ENCODE measurements at places on chromosomes 1 and 21.

DNA sequence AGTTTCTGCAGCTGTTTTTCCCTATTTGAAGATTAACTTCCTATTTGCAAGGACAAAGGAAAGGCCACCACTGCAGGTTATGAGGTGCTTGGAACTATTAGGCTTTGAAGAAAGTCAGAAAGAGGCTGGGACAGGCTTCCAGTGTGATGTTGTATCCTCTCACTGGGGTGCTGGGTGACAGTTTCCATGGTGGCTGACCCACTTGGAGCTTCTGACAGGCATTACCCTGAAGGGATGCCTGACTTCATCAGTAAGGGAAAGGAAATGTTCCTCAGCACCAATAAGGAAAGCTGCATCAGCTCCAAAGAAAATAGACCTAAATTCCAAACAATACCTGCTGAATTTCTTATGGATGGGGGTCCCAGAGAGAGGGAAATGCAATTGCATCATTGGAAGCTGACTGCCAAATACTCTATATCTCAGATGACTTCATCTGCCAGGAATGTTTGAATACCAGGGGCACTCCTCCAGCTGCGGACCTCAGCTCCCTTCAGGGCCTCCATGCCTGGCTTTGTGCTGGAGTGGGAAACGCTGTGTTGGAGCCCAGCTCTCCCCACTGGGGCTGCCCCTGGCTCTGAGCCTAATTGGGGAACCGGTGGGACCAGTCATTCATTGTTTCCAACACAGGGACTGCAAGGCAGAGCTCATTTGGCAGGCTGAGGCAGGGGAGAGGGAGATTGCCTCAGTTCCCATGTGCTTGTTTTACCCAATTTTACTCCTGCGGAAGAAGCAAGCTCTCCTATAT, 76.6 kb downstream of the RGL1 start:
- DNase-seq, result no peak

DNA sequence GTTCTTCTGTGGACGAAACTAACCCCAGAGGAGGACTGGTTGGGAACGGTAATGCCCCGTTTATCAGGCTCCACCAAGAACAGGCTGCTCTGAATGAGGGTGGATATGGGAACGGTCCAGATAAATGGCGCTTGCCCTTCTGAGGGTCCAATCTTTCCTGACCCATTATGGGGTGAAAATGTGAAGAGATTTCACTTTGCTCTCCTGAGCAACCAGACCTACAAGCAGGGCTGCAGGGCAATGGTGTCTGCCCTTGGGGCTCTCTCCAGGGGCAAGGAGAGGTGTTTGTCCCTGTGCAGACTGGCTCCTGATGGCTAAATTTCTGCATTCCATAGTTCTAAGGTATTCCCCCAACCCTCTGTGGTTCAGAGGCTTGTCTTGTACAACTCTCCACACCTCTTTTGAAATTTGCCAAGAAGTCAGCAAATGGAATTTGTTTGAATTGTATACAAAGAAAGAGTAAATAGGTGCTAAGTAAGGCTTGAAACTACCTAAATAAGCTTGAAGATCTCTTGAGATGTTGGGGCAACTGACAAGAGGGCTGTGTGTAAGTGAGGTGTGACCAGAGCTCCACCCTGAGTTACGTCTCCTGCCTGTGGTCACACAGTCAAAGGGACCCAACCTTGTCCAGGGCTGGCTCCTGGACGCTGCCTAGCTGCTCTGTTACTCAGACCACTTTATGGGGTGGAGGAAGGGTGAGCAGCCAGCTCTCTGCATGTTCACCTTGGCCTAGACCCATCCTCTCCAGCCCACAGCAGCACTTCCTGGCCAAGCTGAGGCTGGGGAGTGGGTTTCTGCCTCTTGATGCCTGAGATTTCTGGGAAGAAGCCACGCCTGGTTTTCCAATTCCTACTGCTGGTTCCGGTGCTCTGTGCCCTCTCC, 24.8 kb downstream of the SLC2A1 start:
- DNase-seq, result no peak

DNA sequence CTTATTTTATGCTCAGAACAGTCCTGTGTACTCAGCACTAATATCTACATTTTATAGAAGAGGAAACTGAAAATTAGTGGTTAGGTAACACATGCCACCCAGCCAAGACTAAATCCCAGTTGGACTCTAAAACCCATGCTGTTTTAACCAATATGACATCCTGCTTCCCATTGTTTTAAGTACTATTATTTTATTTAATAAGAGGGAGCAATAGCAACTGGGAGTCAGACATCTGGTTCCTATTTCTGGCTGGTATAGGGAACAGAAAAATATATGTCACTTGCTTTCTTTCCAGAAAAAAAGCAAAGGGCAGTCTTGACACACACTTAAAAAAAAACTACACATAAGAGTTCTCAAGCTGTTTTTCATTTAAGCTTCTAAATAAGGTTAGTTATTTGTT, 11.9 kb downstream of the KLHL12 start:
- DNase-seq, result no peak

DNA sequence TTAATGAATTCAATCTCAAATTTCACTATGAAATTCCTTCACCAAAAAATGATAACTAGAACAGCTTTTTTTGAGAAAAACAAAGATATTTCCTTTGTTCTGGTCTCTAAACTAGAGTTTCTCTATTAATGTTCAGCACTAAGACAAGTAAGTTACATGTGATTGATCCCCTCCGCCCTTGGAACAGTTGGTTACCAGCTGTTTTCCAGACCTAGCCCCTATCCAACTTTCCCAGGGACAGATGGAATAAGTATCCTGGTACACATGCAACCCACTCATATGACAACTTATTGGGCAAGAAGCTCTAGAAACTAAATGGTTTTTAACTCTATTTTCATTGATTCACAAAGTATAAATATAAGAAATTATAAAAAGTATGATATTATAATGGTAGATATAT, 140.4 kb downstream of the COP1 start:
- DNase-seq, result no peak

GRCh38 chr1:23533246-23534023, 2.4 kb upstream of the E2F2 start:
- no peak for DNase-seq

DNA sequence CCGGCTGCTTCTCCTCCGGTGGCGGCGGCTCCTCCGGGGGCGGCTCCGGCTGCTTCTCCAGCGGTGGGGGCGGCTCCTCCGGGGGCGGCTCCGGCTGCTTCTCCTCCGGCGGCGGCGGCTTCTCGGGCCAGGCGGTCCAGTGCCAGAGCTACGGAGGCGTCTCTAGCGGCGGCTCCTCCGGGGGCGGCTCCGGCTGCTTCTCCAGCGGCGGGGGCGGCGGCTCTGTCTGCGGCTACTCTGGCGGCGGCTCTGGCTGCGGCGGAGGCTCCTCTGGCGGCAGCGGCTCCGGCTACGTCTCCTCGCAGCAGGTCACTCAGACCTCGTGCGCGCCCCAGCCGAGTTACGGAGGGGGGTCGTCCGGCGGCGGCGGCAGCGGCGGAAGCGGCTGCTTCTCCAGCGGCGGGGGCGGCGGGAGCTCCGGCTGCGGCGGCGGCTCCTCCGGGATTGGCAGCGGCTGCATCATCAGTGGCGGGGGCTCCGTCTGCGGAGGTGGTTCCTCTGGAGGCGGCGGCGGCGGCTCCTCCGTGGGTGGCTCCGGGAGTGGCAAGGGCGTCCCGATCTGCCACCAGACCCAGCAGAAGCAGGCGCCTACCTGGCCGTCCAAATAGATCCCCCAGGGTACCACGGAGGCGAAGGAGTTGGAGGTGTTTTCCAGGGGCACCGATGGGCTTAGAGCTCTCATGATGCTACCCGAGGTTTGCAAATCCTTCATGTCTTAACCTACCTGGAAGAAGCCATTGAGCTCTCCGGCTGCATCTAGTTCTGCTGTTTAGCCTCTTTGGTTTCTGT, 2.0 kb downstream of the LORICRIN start:
- no peak for DNase-seq

DNA sequence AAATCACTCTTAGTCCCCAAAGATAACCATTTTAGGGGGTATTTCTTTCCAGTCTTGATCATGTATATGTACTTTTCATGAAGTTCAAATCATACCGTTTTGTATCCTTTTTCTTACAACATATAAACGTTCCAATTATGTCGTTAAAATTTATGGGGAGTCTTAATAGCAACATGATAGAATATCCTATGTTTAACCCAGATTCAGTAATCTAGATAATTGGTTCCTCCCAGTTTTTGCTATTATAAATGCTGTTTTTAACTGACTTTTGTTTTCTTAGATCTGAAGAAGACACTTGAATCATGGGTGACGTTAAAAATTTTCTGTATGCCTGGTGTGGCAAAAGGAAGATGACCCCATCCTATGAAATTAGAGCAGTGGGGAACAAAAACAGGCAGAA, 3.1 kb downstream of the DHX9 start:
- no peak for DNase-seq

GRCh38 chr21:33884376-33885171, 31.0 kb downstream of the ATP5PO start:
- no peak for DNase-seq

DNA sequence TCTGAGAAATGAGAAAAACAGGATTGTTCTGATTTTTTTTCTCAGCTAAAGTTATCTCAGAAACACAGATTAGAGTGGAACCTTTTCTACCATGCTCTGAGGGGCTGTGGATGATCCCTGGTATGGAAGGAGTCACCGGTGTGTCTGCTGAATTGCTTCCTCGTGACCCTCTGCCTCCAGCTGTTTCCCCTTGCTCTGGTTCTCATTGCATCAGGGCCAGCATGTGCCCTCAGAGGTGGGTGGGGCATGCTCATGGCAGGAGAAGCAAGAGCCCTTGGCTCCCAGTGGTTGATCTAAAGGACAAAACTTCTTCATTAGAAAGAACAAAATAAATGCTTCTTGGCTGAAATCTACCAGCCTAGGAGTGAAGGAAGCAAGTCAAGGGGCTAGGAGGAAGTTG, 183.2 kb upstream of the HMCN1 start:
- no peak for DNase-seq

GRCh38 chr21:33026443-33026858, 716 bp downstream of the OLIG2 start:
- DNase-seq, result no peak

GRCh38 chr1:205751036-205751651, 1.2 kb upstream of the NUCKS1 start:
- no peak for DNase-seq

DNA sequence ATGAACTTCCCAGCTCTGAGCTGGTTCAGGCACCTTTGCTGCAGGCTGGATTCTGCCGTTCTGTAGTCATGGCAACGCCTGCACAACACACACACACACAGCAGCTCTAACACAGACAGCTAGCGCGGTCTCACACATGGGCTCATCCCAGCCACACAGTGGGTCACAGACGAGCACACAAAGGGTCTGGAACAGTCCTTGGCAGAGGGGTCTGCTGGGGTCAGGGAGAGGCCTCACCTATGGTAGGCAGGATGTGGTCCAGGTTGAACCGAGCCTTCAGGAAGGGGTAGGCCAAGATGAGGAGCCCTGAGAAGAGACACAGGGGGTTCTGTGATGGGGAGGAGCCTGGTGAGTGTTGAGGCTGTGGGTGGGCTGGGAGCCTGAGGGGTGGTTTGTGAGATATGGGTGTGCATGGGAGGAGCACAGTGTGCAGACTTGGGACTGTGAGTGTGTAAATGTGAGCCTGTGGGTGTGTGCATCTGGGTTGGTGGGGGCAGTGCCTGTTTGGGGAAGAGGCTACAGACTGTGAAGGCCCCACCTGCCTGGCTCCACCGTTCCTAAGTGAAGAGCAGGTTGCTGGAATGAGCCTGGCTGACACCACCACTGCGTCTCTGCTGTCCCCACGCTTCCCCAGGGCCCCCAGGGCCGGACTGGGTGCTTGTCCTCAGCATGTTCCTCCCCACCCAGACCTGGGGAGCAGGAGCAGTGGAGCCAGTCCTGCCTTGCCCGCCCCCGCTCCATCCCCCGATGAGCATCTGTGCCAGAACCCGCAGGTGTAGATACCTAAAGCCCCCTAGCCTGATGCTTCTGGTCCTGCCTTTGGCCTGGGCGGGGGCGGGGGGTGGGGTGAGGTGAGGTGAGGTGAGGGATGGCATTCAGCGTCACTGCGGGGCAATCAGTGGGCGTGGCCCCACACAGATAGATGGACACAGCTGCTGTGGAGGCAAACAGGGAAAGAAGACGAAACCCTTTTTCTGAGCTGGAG, 1.5 kb downstream of the KNCN start:
- DNase-seq, result no peak

DNA sequence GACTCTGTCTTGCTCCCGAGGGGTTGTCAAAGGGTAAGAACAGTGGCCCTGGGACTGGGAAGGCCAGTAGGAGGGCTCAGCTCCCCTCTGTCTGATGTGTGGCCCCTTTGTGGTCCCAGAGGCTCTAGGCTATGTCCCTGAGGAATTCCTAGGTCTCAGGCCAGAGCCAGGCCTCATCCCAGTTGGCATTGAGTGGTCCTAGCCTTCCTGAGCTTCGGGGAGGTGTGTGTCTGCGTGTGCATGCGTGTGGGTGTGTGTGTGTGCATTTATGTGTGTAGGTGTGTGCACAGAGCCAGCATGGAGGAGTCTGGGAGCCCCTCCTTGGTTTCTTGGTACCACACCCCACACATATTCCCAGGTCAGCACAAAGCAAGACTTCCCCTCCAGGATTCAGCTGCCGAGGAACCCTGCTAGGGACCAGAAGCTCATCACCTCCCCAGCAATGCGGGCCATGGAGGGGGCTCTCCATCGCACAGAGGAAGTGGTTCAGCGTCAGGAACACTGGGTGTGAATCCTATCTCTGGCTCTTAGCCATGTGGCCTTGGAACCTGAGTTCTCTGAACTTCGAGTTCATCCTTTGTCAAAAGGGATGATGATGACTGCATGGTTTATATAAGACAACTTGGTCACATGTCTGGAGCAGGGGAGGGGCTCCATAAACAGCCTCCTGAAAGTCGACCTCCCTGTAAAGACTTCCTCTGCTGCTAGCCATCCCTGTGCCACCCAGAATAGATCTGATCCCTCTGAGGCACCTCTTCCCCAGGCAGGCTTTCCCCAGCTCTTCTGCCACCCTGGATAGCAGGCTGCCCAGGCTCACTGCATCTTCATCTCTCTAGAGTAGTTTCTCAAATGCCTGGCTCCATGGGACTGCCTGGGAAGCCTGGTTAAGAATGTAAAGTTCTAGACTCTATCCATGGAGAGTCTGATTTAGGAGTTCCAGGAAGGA, 8.3 kb upstream of the EPS8L3 start:
- no peak for DNase-seq

- no peak for DNase-seq
Observed at GRCh38 chr21:35868005-35868868, 192.1 kb downstream of the SETD4 start.

GRCh38 chr1:245290836-245291235, 136.1 kb downstream of the KIF26B start:
- DNase-seq, result no peak

GRCh38 chr1:17581389-17582123, 42.1 kb downstream of the ARHGEF10L start:
- no peak for DNase-seq

GRCh38 chr1:116345843-116346242, 27.2 kb upstream of the ATP1A1 start:
- no peak for DNase-seq

DNA sequence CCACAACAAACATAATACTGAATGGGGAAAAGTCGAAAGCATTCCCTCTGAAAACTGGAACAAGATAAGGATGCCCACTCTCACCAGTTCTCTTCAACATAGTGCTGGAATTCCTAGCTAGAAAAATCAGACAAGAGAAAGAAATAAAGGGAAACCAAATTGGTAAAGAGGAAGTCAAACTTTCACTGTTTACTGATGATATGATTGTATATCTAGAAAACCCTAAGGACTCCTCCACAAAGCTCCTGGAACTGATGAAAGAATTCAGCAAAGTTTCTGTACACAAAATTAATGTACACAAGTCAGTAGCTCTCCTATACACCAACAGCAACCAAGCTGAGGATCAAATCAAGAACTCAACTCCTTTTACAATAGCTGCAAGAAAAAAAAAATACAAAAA, 6.9 kb upstream of the F13B start:
- no peak for DNase-seq

GRCh38 chr1:58895559-58896145, 111.8 kb upstream of the JUN start:
- DNase-seq, result no peak

- no peak for DNase-seq
Observed at GRCh38 chr1:216140730-216141524, 282.3 kb downstream of the USH2A start.
